Activated CD4-positive, alpha-beta memory T cell treated with anti-CD3 and anti-CD28 coated beads for 36 hours (primary cell): ENCODE measurements at places on chromosomes 5 and 9. TPM values are rescaled to one million over a fixed set of nuclear protein-coding genes. Genes with fewer than 3 reads are reported as not detected.

PDCD1LG2 gene
- total RNA-seq: 0.83 TPM

NME5 gene
- total RNA-seq: not detected

TMEFF1 gene
- 0.24 TPM for total RNA-seq

MEF2C gene
- 0.02 TPM for total RNA-seq

RASGEF1C gene
- not detected for total RNA-seq

TUBB4B gene
- 320 TPM for total RNA-seq

TAF11L12 gene
- total RNA-seq: not detected

PLAC8L1 gene
- 0.36 TPM for total RNA-seq

PAXX gene
- 71.0 TPM for total RNA-seq

ADAMTSL1 gene
- not detected for total RNA-seq

ADRB2 gene
- total RNA-seq: 0.36 TPM

SLC36A2 gene
- not detected for total RNA-seq

RFESD gene
- total RNA-seq: 6.9 TPM

INSL4 gene
- not detected for total RNA-seq

PTGDS gene
- not detected for total RNA-seq

SH3GLB2 gene
- total RNA-seq: 59.5 TPM

IFNK gene
- total RNA-seq: not detected

RHOBTB3 gene
- total RNA-seq: 0.75 TPM

IFNA14 gene
- not detected for total RNA-seq

NCS1 gene
- total RNA-seq: 29.1 TPM

GPR151 gene
- not detected for total RNA-seq

PCDHGA6 gene
- total RNA-seq: 0.05 TPM

F2RL1 gene
- total RNA-seq: 2.3 TPM

ZNG1F gene
- total RNA-seq: 7.0 TPM

STOM gene
- total RNA-seq: 51.9 TPM

OR2V1 gene
- not detected for total RNA-seq

GRM6 gene
- total RNA-seq: not detected

FCN1 gene
- not detected for total RNA-seq

FKBP15 gene
- total RNA-seq: 27.7 TPM

HMCN2 gene
- not detected for total RNA-seq

PKD2L2 gene
- not detected for total RNA-seq

CA9 gene
- 0.90 TPM for total RNA-seq

C9orf152 gene
- total RNA-seq: not detected

TEX48 gene
- total RNA-seq: 1.2 TPM

FOXD4L3 gene
- not detected for total RNA-seq

TSSK1B gene
- not detected for total RNA-seq

GRK6 gene
- total RNA-seq: 177 TPM

GARIN3 gene
- 1.3 TPM for total RNA-seq

ARL15 gene
- total RNA-seq: 5.5 TPM

COL15A1 gene
- total RNA-seq: 0.14 TPM

SLC2A8 gene
- total RNA-seq: 4.6 TPM

RETREG1 gene
- total RNA-seq: 8.1 TPM

LMX1B gene
- total RNA-seq: not detected

FBP2 gene
- total RNA-seq: not detected

SH2D3C gene
- 34.5 TPM for total RNA-seq

MFAP3 gene
- total RNA-seq: 11.1 TPM

GPBP1 gene
- total RNA-seq: 94.1 TPM

SLC36A1 gene
- total RNA-seq: 3.8 TPM
